Activated naive CD4-positive, alpha-beta T cell treated with anti-CD3 and anti-CD28 coated beads, Interleukin-2, amount 50 U/mL, for 72 hours (primary cell): ENCODE measurements at places on chromosomes 13 and 19. TPM values are rescaled to one million over a fixed set of nuclear protein-coding genes. Genes with fewer than 3 reads are reported as not detected.

The TNFSF13B gene
- 2.8 TPM for total RNA-seq

DNA sequence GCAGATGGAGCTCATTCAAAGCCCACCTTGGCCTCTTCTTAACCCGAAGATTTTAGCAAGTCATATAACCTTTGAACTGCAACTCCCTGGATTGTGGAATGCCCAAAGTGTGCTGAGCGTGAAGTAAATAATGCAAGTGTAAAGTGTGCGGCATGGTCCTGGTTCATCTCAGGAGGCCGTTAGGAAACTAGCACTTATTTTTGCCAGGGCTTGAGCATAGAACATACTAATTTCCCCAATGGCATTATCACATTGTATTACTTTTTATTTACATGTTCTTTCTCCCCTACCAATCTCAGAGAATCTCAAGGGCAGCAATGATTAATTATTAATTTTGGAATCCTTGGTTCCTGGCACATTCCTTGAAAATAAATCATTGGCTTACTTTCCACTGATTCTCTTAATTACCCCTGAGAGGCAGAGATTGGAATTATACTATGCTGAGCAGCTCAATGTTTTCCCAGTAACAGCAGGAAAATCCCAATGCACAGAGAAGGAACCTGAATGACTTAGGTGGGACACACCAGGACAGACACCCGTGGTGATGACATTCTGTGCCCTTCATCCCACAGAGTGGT lies 128.8 kb upstream of the GJB6 start:
- no peak for DNase-seq

DNA sequence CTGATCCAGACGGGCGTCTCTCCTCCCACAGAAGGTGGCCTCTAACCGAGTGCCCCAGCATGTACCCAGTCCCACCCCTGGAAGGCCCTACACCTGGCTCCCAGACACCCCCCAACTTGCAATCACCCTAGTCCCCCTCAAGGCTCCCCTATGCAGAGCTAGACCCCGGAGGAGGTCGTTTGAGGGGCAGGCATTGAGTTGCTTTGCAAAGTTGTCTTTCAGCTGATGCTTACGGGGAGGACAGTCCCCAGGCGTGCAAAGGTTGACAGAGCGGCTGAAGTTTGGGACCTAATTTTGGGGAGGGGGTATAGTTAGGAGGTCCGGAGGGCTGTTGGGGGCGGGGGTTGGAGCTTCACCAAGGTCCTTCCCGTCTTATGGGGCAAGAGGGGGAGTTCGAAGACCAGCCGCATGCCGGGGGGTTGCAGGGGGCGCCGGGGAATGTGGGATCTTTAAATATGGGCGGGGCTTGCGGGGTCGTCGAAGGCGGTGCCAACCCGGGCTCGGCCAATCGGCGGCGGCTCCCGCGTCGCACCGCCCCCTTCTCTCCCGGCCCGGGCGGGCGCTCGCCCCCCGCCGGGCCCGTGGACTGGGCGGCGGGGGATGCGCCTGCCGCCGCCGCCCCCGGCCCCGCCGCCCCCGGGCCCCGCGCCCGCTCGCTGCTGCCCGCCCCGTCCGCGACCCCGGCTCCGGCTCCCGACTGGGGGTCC lies at the start of gene KCNN1:
KCNN1 (plus strand) TSS at position 558 of the 707 bp plus-strand sequence. CDS start 6,782 bp downstream, outside the sequence.
- DNase-seq = no peak

DNA sequence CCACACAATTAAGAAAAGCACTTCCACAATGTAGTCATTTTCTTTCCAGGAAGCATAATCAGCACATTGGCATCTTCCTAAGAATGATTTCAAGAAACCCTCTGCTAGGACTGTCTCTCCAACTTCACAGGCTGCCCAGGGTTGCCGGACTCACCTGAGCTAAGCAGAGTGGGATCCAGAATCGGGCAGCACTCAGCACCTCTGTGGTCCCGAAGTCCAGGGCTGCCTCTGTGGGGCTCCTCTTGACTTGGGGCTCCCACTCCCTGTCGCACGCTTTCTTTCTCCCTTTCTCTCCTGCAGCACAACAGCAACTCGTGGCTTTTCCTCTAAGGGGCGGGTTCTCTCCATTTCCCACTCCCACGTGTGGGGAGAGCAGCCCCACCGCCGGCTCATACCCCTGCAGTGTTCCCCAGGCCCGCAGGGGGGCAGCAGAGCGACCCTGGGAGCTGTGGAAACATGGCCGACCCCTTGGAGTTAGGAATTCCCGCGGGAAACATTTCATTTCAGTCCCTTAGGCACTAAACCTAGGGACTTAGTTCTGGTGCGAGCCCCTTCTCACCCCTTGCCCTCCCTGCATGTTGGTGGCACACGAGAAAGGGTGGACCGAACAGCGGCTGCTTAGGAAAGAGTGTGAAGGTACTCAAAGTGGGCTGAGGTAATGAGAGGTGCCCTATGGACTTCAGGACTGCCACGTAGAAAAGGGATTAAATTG lies at the start of gene TMEM272:
TMEM272 (minus strand) TSS at position 316 of the 712 bp plus-strand sequence. CDS start 6,647 bp downstream, outside the sequence.
- DNase-seq = no peak

The HTR2A gene
- not detected for total RNA-seq

- DNase-seq = no peak
Measured at GRCh38 chr13:114152831-114153371, 20.5 kb upstream of the RASA3 start.

DNA sequence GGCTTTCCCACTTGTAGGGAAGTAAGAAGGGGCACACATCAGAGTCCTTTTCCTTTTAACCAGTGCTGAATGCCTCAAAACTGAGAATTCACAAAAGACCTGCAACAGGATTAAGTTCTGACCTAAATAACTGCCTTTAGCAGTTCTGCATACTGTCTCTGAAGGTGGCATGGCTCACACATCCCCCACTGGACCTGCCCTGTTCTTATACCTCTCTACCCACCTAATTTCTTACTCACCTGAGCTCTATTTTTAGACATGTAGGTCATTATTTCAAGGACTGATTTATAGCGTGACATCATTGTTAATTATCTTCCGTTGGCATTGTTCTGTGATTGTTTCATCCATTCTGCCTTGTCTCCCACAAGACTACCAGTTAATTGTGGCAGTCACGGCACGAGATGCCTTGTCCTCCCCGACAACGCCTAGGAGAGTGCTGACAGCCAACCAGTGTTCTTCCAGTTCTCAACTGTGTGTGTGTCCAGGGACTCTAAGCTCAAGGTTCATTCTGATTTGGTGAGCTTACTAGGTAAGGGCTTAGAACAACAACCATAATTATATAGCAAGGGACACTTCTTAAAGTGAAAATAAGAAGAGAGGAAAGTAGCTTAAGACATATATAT lies 27.1 kb upstream of the UBL3 start:
- no peak for DNase-seq

DNA sequence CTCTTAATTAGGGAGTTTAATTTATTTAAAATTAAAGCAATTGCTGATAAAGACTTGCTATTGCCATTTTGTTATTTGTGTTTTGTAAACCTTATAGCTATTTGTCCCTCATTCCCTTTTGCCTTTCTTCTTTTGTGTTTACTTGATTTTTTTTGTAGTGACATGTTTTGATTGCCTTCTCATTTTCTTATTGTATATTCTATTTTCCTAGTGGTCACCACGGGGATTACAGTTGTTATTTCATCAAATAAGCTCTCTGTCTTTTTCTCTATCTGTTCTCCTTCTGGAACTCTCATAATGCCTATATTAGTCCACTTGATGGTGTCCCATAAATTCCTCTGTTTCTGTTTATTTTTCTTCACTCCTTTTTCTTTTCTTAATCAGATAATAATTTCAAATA lies 64.4 kb upstream of the FRY start:
- no peak for DNase-seq
